ENCODE measurements at places on chromosomes 12 and 14.
A peak's percentile ranks its signal among the peaks of the same experiment; 100 is the strongest.

DNA sequence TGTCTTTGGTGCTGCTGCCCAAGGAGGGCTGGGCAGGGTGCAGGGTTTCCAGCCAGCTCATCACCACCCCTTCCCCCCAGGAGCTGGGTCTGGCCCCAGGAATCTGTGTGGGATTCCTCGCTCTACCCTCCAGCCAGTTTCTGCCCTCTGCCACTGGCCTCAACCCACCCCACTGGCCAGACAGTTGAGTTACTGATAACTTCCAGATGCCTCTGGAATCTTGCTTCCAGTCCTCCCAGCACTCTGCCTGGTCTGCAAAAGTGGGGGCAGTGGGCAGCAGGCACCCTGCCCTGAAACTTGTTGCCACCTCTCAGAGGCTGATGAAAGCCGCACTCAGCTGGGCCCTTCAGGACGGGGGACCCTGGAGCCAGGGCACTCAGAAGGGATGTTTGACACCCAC lies 20.1 kb upstream of the TBX3 start:
- no peak for DNase-seq

- DNase-seq: no peak
These were observed 64.0 kb downstream of the PIWIL1 start for GRCh38 chr12:130401703-130402102.

GRCh38 chr12:31868965-31869364 lies 90.2 kb upstream of the RESF1 start:
- DNase-seq: peak; percentile 92

GRCh38 chr12:52222692-52223091 lies 10.4 kb upstream of the KRT7 start:
- no peak for DNase-seq

DNA sequence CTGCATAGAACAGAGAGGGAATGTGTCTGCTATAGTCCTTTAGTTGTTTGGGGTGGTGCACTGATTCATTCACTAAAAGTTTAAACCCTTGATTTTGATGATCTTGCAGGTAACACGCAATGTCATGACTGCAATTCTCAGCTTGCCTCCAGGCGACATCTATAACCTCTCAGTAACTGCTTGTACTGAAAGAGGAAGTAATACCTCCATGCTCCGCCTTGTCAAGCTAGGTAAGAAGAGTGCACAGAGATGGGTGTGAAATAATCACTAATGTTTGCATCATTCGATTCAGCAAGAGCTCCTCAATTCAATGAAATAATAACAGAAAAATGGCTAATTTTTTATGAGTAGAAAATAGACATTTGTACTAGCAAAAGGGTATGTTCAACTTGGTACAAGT lies 203.7 kb downstream of the PTPRO start:
- no peak for DNase-seq

GRCh38 chr14:53411125-53411524 lies 258.0 kb upstream of the DDHD1 start:
- peak; percentile 15 for DNase-seq

DNA sequence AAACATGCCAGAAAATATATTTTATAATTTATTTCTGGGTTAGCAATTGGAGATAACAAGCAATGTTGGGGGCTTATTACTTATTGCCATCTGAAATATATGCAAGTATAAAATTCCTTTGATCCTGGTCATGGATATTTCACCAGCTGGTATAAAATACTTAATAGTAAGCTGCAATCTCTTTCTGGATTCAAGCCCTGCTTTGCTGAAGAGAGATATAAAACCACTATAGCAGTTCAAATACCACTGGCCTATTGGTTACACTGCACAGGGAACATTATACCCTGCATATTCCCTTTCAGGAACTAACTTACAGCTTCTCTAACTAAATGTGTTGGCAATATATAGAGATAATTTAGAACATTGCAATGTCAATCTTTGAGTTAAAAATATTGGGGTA lies 546.2 kb upstream of the ATP2B1 start:
- DNase-seq: no peak

GRCh38 chr12:110109037-110109836 lies 14.9 kb upstream of the IFT81 start:
- peak; percentile 98 for DNase-seq

- no peak for DNase-seq
These were observed 40.5 kb downstream of the DMAC2L start for GRCh38 chr14:50352584-50352983.

DNA sequence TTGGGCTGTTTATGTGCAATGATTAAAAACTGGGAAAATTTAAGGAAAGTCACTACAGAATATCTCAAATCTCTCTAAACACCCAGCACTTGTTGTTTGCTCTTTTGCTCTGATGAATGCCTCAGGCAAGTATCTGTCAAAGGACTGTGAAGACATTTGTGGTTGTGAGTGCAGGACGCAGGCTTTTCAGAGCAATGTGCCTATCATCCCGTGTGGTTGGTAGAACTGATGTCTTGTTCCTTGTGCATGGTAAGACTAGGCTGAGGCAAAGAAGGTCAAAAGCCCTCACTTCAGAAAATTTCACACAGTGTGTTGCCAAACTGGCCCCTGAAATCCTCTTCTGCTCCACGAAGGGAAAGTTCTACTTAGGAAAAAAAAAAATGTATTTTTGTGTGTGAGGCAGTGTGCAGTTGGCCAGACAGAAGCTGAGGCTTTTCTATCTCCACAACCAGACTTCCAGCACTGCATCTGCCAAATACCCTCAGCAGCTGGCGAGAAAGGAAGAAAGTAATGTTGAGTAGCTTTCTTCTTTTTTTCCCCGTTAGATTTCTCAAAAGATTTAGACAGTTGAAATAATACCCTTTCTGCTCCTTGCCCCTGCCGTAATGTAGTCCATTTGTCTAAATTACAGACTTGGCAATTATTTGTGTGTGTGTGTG lies 1103.1 kb downstream of the VRK1 start:
- DNase-seq: no peak

- DNase-seq: no peak
These were observed 5.8 kb downstream of the HNRNPA1 start for GRCh38 chr12:54286042-54287030.

GRCh38 chr14:68157971-68158371 lies 338.4 kb downstream of the RAD51B start:
- peak; percentile 31 for DNase-seq

DNA sequence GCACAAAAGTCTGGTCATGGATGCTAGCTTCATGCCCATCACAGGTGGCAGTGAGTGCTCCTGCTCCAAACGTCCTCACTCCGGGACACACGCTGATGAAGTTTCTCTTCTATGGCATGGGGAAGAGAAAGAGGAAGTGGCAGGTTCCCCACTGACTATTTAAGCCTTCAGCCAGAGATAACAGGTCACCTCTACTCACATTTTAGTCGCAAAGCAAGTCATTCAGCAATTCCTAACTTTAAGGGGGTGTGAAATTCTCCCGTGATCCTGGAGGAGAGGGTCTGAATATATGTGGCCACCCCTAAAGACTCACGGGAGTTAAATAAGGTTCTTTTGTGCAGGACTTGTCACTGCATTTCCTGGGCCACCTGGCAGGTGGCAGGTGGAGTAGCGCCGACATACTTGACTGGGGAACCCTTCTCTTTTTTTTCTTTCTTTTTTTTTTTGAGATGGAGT lies 18.8 kb upstream of the RCOR1 start:
- no peak for DNase-seq

GRCh38 chr14:80390906-80391305 lies 179.6 kb upstream of the DIO2 start:
- peak; percentile 91 for DNase-seq

DNA sequence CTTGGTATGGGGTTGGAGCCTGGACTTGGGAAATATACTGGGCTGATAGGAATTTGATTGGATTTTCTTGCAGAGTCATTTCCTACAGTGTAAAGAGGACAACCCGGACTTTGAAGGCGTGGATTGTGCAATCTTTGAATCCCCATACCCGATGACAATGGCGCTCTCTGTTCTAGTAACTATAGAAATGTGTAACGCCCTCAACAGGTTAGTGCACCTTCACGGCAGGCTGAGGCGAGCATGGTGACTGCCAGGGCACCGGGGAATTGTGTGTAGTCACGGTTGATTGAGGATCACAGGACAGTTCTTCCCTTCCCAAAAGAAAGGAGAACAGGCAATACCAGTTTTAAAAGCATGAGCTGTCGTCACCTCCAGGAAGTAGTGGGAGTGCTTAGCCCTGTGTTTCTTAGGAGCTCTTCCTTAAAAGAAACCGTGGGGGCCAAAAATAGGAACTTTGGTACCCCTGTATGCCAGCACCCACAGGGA lies 58.3 kb downstream of the ANAPC7 start:
- DNase-seq: no peak

GRCh38 chr12:89779090-89779489 lies 70.5 kb upstream of the ATP2B1 start:
- DNase-seq: no peak

DNA sequence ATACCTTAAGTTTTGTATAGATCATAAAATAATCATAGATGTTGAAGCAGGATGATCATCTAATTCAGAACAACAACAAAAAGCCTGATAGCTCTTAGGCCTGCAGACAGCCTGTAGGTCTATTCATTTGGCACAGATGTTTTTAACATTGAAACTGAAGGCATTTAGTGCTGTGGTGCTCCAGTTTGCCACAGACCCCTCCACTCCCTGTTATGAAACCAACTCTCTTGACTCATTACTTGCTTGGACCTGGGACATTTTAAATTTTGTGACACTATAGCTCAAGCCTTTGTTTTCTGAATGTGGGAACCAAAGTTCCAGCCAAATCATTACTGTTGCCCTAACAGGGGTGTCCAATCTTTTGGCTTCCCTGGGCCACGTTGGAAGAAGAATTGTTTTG lies 9.1 kb downstream of the PRKCH start:
- no peak for DNase-seq

DNA sequence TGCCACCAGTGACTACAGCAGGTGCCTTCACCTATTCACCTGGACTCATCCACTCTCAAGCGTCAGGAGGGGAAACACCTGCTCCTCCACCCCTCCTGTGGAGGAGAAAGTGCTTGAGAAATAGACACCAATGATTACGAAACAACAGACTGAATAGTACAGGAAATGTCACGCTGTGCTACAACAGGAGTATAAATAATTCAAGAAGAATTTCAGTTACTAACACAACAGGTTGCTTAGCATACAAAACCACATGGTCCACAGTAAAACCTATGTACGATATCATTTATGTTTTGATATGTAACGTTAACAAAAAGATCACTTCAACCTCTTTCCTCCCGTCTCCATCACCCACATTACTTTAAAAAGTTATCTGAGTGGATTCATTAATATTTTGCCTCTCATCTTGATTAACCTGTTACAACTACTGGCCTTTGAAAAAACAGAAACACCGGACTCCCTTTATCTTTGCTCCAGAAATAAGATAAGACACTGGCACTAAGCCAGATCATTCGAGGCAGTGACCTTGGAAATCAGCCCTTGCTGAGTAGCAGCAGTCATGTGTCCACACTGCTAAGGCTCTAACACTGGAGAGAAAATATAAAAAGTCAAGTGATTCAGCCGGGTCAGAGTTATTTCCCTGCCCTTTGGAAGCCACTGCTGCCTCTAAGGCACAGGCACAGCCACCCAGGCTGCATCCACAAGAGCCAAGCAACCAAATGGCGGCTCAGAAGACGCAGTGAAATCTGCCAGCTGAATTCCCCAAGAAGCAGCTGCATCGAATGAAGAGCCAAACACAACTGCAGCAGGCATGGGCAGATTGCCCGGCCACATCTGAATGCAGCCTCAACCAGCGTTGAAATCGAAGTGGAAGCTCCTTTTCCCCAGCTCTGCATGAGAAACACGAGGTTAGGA lies 40.9 kb downstream of the NT5DC3 start:
- DNase-seq: peak; percentile 85

- no peak for DNase-seq
These were observed 204.4 kb downstream of the TMX1 start for GRCh38 chr14:51444353-51445000.
